ENCODE measurements at places on chromosomes 3 and 15.

GRCh38 chr15:52255008-52255407, 40.6 kb downstream of the MYO5C start:
- no peak for DNase-seq

DNA sequence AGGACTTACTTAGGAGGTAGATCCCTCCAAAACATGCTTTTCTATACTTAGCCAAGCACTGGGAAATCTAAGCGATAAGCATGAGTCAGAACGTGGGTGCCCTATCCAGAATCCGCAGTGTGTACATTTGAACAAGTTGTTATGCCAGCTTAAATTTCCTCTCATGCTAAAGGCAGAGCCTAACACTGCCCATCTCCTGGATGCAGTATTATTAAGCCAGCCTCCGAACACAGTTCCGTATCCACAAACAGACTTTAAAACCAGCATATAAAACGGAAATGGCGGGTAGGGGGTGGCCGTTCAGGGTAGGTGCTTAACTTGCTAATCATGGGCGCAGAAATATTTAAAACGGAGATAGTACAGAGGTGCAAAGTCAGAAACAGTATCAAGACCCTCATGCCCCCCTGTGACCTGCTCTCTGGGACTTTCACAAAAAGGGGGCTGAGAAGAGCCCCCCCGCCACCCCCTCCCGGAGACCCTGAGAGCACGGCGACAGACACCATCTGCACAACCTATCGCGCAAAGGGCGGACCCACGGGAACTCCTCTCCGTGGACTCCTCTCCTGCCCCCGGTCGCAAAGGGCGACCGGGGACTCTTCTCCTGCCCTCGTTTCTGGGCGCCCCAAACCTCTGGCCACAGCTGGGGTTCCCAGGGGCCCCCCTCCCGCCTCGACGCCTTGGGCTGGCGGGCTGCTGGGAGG, 889 bp upstream of the LRRIQ4 start:
- no peak for DNase-seq

- DNase-seq = no peak
Measured at GRCh38 chr3:37582086-37582485, 279.6 kb upstream of the CTDSPL start.

GRCh38 chr15:41554915-41555314, 4.1 kb upstream of the TYRO3 start:
- DNase-seq = no peak

GRCh38 chr15:46277451-46277850, 642.6 kb downstream of the SQOR start:
- no peak for DNase-seq

DNA sequence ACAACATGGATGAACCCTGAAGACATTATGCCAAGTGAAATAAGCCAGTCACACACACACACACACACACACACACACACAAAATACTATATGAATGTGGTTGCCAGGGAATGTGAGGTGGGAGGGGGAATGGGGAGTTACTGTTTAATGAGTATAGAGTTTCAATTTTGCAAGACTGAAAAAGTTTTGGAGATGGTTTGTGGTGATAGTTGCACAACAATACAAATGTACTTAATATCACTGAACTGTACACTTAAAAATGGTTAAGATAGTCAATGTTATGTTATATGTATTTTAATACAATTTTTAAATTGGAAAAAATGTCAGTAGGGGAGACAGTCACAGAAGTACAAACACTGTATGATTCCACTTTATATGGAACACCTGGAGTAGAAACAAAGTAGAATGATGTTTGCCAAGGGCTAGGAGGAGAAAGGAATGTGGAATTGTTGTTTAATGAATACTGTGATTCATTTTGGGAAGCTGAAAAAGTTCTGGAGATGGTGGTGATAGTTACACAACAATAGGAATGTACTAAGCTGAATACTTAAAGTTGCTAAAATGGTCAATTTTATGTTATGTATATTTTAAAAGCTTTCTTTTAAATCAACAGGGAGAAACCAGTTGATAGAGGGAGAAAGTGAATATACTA, 76.6 kb downstream of the RPL39L start:
- DNase-seq = no peak

- DNase-seq = peak; percentile 42
Measured at GRCh38 chr15:41811432-41812195, 16.3 kb upstream of the JMJD7 start.

All from activated CD4-positive, alpha-beta T cell treated with anti-CD3 and anti-CD28 coated beads, Interleukin-2, amount 50 U/mL, for 24 hours (primary cell).